ENCODE measurements at places on chromosomes 2 and 18.
A peak's percentile ranks its signal among the peaks of the same experiment; 100 is the strongest.

DNA sequence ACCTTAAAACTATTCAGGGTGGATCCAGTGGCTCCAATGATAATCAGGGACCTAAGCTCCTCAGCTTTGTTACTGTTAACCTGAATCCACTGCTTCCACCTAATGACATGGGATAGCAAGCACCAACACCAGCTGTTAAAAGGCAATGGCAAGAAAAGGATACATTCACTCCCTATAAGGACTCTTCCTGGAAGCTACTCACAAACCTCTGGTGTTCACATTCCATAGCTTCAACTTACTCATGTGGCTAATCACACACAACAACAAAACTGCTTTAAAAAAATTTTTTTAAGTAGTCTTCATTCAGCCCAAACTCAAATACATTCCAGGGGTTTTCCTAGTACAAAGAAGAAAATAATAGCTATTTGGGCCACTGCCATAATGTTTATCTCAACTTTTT lies 24.5 kb downstream of the ROCK2 start:
- no peak for DNase-seq

GRCh38 chr2:195368249-195369217 lies 288.5 kb upstream of the SLC39A10 start:
- DNase-seq, result no peak

DNA sequence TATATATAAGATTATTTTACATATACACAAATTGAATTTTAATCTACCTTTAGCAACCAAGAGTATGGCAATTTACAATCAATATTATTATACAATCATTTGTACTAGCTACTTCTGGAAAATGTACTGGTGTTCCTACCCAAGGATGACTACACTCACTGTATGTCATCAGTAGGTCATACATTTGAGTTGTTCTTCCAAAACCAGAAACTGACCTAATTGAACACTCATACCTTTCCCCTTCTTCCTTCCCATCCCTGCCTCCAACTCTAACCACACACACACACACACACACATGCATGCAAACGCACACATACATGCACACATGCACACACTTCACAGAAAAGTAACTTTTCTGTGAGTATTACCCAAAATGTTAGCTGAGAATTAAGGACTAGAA lies 8.2 kb upstream of the ERCC3 start:
- no peak for DNase-seq

DNA sequence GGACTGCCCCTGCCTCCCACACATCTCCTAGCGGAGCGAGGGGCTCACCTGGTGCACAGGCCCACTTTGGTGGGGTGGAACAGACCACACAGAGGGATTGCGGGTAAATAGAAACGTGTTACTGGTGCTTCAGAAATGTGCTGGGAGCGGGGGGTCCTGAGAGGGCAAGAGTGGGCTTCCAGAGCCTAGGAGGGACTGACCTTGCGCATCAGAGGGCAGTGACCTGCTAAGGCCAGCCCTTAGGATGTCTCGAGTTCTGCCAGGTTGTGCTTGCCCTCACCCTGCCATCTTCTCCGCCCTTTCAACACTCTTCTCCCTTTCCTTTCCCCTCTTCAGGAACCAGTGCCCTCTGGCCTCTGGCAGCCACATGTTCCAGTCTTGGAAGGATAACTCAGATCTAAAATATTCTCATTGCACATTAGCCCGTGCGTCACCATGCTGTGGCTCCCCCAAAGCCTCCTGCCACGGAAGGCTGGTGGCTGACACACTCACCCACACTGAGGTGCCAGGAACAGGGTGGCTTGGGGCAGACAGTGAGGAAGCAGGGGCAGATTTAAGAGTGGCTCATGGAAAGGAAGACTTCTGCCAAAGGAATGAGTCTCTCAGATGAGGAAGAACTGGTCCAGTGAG lies 89.6 kb downstream of the MCFD2 start:
- no peak for DNase-seq

DNA sequence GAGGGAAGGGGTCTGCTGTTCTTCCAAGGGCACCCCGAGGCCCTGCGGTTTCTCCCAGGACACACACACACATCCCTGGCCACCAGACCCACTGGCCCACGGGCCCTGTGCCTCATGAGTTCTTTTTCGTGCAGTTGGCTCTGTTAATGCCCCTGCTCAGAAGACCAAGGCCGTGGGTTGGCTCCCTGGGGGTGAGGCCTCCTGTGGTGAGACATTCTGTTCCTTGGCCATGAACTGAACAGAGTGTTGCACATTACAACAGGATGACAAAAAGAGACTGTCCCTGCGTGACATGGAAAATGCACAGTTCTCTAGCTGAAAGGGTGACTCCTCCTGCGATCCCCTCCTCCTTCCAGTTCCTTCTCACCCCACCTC lies 30.7 kb downstream of the SH2D6 start:
- peak; percentile 37 for DNase-seq

- no peak for DNase-seq
Observed at GRCh38 chr2:120904830-120905234, 169.2 kb downstream of the GLI2 start.

Measured in posterior cingulate gyrus (tissue), 11 donors.